Endothelial cell of umbilical vein (primary cell): ENCODE measurements at places on chromosomes 3 and 15. TPM values are rescaled to one million over a fixed set of nuclear protein-coding genes. Genes with fewer than 3 reads are reported as not detected.

SEMA3G gene
- 22.6 and 24.6 TPM in 2 replicates for total RNA-seq

RBP2 gene
- not detected in 2 replicates for total RNA-seq

GUCA1C gene
- not detected in 2 replicates for total RNA-seq

DNA sequence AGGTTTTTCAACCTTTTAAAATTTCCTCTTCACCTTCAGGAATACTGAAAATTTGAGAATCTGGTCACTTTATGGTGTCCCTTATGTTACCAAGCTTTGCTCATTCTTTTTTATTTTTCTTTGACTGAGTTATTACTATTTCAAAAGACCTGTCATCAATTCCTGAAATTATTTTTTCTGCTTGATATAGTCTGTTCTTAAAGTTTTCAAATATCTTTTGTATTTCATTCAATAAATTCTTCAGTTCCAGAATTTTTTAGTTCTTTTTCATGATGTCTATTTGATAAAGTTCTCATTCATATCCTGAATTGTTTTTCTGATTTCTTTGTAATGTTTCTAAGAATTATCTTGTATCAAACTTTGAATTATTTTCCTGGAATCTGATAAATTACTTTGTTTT lies 63.9 kb downstream of the UQCC5 start:
- no peaks in the 10 kb centered on the region for H3K4me1 ChIP-seq
- no peak overlapping the region for H3K4me3 ChIP-seq
- DNase-seq, result no peak
- no peak overlapping the region for H3K27ac ChIP-seq
- no peaks in the 10 kb centered on the region for H3K27me3 ChIP-seq

- H3K36me3 ChIP-seq, result no peaks in the 10 kb centered on the region
- no peak overlapping the region for H3K27ac ChIP-seq
- no peaks in the 10 kb centered on the region for H3K27me3 ChIP-seq
- H3K4me1 ChIP-seq, result no peaks in the 10 kb centered on the region
- DNase-seq, result no peak
These were observed 9.1 kb downstream of the CD80 start for GRCh38 chr3:119550192-119550910.

DNA sequence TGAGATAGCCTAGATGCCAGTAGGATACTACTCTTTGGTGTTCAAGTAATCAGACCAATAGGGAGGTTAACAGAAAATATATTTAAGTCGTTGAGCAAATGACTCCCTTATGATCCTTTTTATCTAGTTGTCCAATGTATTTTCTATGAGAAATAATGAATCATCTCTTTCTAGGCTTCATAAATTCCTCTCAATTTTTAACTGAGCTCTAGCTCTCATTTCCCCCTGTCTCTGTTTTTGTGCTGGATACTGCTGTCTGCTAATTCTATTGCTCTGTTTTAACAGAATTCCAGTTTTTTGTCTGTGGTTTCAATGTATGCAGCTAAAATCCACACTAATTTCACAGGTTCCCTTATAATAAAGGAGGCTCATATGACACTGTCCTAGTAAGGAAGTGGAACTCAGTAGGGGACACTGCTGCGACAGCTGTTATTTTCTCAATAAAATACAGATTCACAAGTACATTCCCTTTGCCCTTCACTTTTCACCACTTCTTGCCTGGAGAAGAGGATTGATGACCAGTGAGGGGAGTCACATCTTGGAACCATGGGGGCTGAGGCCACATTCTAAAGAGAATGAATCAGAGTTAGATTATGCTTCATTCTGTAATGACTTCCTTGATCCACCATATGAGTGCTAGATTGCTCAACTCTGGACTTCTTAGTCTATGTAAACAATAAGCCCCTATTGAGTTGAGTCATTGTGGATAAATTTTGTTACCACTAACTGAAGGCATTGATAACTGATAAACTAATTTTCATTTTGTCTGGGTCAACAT lies 558.7 kb upstream of the KCNMB2 start:
- peaks cover 7% of the 10 kb centered on the region for H3K4me1 ChIP-seq
- no peaks in the 10 kb centered on the region for H3K36me3 ChIP-seq
- peak; percentile 52 for DNase-seq
- no peak overlapping the region for H3K27ac ChIP-seq
- H3K27me3 ChIP-seq, result no peaks in the 10 kb centered on the region

DNA sequence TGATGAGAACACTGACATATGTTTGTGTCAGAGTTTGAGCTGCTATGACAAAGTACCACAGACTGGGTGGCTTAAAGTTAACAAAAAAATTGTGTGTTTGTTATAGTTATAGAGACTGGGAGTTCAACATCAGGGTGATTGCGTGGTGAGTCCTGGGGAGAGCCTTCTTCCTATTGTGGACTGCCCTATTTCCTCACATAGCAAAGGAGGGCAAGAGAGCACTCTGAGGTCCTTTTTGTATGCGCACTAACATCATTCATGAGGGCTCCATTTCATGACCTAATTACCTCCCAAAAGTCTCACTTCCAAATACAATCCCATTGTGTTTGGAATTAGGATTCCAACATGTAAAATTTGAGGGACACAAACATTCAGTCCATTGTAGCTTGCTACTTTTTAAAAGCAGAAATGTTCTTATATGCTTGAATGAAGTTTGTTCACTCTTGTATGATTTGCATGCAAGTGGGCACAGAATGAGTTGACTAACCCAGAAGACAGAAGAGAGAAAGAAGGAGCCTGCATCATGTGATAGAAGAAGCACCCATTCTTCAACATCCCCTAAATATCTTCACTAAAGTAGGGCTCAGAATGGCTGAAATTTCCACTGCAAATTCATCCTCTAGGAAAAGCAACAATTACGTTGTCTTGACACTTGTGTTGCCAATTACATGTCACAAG lies 18.9 kb upstream of the ALCAM start:
- DNase-seq, result no peak
- peaks cover 15% of the 10 kb centered on the region for H3K4me1 ChIP-seq
- no peak overlapping the region for H3K4me3 ChIP-seq
- H3K36me3 ChIP-seq, result no peaks in the 10 kb centered on the region
- no peaks in the 10 kb centered on the region for H3K27me3 ChIP-seq

- H3K4me3 ChIP-seq, result no peak overlapping the region
- no peaks in the 10 kb centered on the region for H3K27me3 ChIP-seq
- peaks cover 10% of the 10 kb centered on the region for H3K36me3 ChIP-seq
These were observed 13.2 kb upstream of the NCKIPSD start for GRCh38 chr3:48698891-48699290.

- no peak for DNase-seq
- H3K4me3 ChIP-seq, result no peak overlapping the region
- H3K36me3 ChIP-seq, result no peaks in the 10 kb centered on the region
- no peak overlapping the region for H3K27ac ChIP-seq
- no peaks in the 10 kb centered on the region for H3K27me3 ChIP-seq
- H3K4me1 ChIP-seq, result no peaks in the 10 kb centered on the region
These were observed 19.5 kb upstream of the ZMAT3 start for GRCh38 chr3:179091113-179091512.

- H3K27me3 ChIP-seq, result no peaks in the 10 kb centered on the region
- no peak for DNase-seq
- no peak overlapping the region for H3K4me3 ChIP-seq
- H3K27ac ChIP-seq, result no peak overlapping the region
- H3K4me1 ChIP-seq, result no peaks in the 10 kb centered on the region
These were observed 454.2 kb downstream of the FGF12 start for GRCh38 chr3:192273001-192273696.

DNA sequence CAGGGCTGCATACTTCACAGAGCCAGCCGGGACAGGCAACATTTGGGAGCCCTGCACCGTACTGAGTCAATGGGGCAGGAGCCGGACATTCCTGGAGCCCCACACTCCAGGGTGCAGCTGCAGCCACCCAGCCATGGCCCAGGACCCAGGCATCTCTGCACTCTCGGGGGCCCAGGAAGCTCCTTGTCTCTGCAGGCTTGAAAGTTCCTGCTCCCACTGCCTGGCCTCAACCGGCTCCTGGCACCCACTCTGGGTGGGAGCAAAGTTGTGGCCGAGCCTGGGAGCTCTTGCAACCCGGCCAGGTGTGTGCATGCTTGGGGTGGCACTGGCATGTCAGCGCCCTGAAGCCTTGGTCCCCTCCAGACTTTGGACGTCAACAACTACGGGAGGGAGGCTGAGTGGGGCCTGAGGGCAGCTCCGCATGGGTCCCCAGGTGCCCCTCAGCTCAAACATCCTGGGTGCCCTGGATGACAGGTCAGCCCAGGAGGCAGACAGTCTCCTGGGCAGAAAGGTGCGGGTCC lies 833.5 kb upstream of the CADM2 start:
- H3K27ac ChIP-seq, result no peak overlapping the region
- no peak overlapping the region for H3K4me3 ChIP-seq
- H3K36me3 ChIP-seq, result no peaks in the 10 kb centered on the region
- no peaks in the 10 kb centered on the region for H3K27me3 ChIP-seq

DNA sequence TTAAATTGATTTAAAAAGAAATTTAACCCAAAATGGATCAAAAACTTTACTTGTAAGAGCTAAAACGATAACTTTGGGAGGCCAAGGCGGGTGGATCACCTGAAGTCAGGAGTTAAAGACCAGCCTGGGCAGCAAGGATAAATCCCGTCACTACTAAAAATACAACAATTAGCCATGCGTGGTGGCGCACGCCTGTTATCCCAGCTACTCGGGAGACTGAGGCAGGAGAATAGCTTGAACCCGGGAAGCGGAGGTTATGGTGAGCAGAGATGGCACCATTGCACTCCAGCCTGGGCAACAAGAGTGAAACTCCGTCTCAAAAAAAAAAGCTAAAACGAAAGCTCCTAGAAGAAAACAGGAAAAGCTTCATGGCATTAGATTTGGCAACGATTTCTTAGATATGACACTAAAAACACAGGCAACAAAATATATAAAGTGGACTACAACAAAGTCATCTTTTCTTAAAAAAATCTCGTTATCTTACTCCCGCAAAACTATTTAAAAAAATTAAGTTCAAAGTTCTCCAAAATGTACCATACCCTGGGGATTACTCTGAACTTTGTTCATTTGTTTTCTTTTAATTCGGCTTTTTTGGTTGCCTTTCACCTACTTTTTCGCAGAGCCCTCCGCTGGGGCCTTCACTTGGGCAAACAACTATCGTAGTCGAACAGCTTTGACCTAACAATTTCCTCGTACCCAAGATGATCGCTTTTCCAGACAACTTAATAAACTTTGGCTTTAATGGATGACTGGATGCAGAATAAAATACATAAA lies 2.9 kb downstream of the HDDC3 start:
- DNase-seq, result no peak
- H3K4me1 ChIP-seq, result peaks cover 16% of the 10 kb centered on the region
- H3K4me3 ChIP-seq, result peak overlapping the region; percentile 43
- peak overlapping the region; percentile 67 for H3K27ac ChIP-seq

- peaks cover 25% of the 10 kb centered on the region for H3K27me3 ChIP-seq
- H3K4me1 ChIP-seq, result no peaks in the 10 kb centered on the region
- no peak overlapping the region for H3K4me3 ChIP-seq
These were observed 48.7 kb downstream of the BFSP2 start for GRCh38 chr3:133448478-133449122.

- no peaks in the 10 kb centered on the region for H3K27me3 ChIP-seq
- no peak overlapping the region for H3K4me3 ChIP-seq
- no peaks in the 10 kb centered on the region for H3K36me3 ChIP-seq
- no peak for DNase-seq
These were observed 52.5 kb downstream of the CEMIP start for GRCh38 chr15:80831606-80832224.

- no peaks in the 10 kb centered on the region for H3K4me1 ChIP-seq
- no peak overlapping the region for H3K27ac ChIP-seq
- no peaks in the 10 kb centered on the region for H3K36me3 ChIP-seq
- H3K4me3 ChIP-seq, result no peak overlapping the region
- DNase-seq, result no peak
- no peaks in the 10 kb centered on the region for H3K27me3 ChIP-seq
These were observed 685.1 kb downstream of the SI start for GRCh38 chr3:164393171-164393570.

DNA sequence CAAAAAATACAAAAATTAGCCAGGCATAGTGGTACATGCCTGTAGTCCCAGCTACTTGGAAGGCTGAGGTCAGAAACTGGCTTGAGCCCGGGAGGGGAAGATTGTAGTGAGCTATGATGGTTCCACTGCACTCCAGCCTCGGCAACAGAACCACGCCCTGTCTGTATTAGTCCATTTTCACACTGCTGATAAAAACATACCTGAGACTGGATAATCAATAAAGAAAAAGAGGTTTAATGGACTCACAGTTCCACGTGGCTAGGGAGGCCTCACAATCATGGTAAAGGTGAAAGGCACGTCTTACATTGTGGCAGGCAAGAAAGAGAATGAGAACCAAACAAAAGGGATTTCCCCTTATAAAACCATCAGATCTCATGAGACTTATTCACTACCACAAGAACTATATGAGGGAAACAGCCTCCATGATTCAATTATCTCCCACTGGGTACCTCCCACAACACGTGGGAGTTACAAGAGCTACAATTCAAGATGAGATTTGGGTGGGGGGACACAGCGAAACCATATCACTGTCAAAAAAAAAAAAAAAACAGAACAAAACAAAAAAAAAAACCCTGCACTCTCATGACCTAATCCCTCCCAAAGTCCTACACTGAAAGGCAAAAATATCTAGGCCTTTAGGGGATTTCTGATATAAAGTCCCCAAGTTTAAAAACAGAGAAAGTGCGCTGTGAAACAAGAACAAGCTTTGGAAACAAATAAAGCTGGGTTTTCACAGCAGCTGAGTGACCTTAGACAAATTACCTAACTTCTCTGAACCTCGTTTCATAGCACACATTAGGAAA lies 224.7 kb downstream of the IGSF11 start:
- DNase-seq, result no peak
- H3K27ac ChIP-seq, result no peak overlapping the region
- H3K4me1 ChIP-seq, result no peaks in the 10 kb centered on the region
- H3K36me3 ChIP-seq, result no peaks in the 10 kb centered on the region
- no peaks in the 10 kb centered on the region for H3K27me3 ChIP-seq
- no peak overlapping the region for H3K4me3 ChIP-seq

GRCh38 chr3:122283796-122284445 lies 41.1 kb upstream of the CSTA start:
- no peaks in the 10 kb centered on the region for H3K36me3 ChIP-seq
- H3K27ac ChIP-seq, result no peak overlapping the region
- H3K27me3 ChIP-seq, result peaks cover 3% of the 10 kb centered on the region

DNA sequence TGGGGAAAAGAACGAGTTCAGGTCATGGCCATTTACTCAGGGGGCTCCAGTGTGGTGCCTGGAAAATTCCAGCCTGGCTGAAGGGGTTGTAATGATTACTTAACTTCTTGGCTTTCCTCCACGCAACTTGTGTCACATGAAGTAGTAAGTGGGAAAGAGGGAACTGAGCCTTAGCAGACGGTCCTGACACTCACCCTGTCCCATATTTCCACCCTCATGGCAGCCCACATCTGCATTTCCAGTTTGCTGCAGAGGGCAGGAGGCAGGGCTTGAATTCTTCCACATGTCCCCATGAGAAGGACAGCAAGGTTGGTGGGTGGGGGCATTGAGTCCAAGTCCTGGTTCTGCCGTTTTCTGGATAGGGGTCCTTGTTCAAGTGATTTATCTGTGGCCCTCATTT lies 7.8 kb upstream of the CAMP start:
- no peak overlapping the region for H3K27ac ChIP-seq
- peaks cover 11% of the 10 kb centered on the region for H3K27me3 ChIP-seq
- DNase-seq, result no peak
- H3K36me3 ChIP-seq, result no peaks in the 10 kb centered on the region
- H3K4me3 ChIP-seq, result no peak overlapping the region
- no peaks in the 10 kb centered on the region for H3K4me1 ChIP-seq
